ENCODE measurements at places on chromosomes 3 and 15.

DNA sequence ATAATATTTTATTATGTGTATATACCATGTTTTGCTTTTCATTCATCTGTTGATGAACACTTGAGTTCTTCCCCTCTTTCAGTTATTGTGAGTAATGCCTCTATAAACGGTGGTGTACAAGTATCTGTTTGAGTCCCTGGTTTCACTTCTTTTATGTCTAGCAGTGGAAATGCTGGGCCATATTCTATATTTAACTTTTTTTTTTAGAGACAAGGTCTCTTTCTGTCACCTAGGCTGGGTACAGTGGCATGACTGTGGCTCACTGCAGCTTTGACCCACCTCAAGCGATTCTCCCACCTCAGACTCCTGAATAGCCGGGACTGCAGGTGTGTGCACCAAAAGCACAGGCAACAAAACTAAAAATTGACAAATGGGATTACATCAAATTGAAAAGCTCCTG lies 19.9 kb downstream of the GOLM2 start:
- DNase-seq = no peak

DNA sequence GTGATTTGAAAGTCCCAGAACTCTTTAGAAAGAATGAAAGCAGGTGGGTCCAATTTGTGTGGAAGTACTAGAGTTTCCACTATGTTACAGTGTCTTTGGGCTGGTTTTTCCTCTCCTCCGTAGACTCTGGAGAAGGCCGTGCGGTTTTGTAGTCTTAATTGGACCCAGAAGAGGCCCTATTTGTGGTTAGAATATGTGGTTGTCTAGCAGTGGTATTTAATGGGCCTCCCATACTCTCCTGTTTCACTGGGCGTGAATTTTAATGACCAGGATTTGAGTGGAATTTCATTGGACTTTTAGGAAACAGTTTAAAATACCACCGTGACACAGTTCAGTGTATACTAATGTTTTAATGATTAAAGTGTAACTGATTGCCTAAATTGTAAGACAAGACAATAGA lies 182.3 kb downstream of the BBX start:
- peak; percentile 57 for DNase-seq

DNA sequence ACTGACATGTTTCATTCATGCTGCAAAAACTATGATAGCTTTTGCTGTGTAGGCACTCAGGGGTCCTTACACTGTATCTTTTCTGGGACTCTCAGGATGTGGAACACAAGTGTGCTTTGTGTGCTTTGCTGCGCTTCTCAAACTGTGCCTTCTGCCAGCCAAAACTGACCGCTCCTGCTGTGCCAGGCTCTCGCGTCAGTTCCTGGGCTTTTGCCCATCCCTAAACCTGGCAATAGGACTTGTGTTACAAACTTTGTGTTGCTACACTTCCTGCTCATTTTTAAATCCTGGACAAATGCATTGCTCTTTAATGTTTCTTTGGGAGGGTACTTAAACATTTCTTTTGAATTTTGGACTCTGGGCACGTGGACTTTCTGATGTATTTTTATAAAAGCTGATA lies 60.3 kb downstream of the DIPK2A start:
- no peak for DNase-seq

DNA sequence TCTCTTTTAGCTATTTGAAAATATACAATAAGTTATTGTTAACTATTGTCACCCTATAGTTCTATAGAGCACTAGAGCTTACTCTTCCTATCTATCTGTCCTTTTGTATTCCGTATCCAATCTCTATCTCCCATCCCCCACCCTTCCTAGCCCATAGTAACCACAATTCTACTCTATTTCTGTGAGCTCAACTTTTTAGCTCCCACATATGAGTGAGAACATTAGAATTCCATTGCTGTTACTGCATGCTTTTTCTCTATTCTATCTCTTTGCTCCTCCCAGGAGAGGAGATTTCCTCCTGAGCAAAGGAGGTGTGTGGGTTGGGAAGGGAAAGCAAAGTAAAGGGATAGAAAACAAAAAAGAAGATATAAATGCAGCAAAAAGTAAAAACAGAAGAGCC lies 105.6 kb upstream of the SLC4A7 start:
- no peak for DNase-seq

- DNase-seq = no peak
These were observed 85.8 kb downstream of the ANP32A start for GRCh38 chr15:68734881-68735280.

GRCh38 chr3:136860541-136860940 lies 1.5 kb upstream of the NCK1 start:
- no peak for DNase-seq

DNA sequence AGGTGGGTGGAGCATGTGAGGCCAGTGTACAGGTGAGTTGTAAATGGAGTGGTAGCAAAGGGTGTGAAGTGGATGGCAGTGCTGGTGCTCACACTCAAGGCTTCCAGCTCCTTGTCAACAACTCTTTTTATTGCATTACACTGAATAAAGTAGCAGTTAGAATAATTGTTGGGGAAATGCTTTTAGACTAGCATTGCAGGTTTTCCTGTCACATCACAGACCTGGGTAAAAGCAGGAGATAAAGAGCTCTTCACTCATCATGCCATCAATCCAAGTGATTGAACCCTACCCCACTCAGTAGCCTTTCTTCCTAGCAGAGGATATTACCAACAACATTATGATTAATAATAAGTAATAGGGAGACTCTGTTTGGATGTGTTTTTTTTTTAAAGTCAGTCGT lies 81.6 kb downstream of the CDIN1 start:
- DNase-seq = no peak

- DNase-seq = peak; percentile 56
These were observed 1.5 kb upstream of the SLC12A8 start for GRCh38 chr3:125213946-125214542.

GRCh38 chr15:81380668-81381067 lies 6.7 kb upstream of the TMC3 start:
- no peak for DNase-seq

DNA sequence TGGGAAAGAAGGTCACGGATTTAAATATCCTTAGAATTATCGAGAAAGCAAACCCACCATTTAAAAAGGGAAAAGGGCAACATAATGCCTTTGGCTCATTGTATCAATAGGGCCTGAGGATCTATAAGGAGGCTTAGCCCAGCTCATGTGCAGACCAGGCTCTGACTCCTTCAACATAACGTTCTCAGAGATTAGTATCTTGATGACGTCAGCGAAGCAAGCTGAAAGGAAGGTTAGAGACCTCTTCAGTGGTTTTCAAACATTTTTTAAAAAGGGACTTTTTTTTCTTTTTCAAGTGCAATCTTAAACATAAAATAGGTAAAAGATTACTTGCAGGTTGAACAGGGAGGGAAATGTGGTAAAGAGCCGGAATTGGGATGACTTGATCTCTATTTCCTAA lies 463.9 kb upstream of the ADAMTS9 start:
- DNase-seq = no peak

DNA sequence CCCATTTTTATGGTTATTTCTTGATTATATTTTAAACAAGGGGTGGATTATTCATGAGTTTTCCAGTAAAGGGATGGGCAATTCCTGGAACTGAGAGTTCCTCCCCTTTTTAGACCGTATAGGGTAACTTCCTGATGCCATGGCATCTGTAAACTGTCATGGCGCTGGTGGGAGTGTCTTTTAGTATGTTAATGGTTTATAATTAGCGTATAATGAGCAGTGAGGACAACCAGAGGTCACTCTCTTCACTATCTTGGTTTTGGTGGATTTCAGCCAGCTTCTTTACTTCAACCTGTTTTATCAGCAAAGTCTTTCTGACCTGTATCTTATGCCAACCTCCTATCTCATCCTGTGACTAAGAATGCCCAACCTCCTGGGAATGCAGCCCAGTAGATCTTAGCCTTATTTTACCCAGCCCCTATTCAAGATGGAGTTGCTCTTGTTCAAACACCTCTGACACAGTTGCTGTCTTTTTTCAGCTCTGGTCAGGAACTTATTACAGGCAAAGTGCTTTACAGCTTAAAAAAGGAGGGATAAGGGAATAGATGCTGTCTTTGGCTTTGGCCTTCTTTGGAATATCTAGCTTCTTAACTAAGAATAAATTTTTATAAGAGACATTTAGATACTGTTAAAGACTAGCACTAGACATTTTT lies 257.8 kb downstream of the CNTN4 start:
- no peak for DNase-seq

- DNase-seq = no peak
These were observed 1.0 kb downstream of the TAMM41 start for GRCh38 chr3:11845651-11846050.

DNA sequence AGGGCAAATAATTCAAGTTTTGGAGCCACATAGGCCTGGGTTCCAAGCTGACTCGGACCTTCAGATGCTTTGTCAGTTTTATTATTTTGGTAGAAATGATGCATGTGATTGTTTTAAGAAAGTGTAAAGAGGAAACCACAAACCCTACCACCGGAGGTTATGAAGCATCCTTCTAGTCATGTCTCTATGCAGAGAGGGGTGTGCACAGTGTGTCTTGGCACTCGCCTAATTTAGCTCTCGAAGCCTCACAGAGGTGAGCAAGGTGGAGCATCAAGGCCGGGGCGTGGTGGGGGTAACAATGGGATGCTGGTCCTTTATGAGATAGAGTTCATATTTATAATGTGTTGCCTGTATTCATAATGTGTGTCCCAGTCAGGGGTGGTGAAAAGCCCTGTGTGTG lies 63.7 kb upstream of the SMAD6 start:
- DNase-seq = no peak

- no peak for DNase-seq
These were observed 251.1 kb downstream of the TJP1 start for GRCh38 chr15:29570948-29571791.

DNA sequence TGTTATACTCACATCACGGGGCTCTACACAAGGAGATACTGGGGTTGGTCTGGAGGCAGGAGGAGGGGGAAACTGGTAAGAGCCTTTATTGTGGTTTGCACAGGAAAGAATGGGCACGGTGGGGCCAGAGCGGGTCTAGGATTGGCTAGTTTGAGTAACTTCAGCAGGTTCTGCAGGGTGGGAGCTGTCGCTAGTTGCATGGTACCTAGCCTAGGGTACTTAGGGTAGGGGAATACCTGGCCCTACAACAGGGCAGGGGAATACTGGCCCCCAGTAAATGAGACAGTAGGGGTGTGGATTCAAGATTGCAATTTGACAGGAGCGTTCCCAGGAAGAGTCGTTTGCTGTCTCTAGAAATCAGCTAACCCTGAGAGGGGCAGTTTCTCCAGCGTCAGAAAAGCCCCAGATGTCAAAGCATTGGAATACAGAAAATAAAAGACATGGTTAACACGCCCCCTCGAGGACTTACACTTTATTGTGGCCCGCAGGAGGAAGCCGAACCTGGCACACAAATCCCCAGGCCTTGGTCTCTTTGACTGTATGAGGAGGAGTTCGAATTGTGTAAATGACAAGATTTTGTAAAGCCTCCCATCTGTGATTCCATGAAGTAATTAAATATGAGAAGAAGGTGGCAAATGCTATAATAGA lies 32.0 kb downstream of the ST8SIA2 start:
- no peak for DNase-seq

GRCh38 chr3:142999881-143000280 lies 1.5 kb upstream of the U2SURP start:
- DNase-seq = no peak

GRCh38 chr3:65787340-65787739 lies 251.4 kb downstream of the MAGI1 start:
- no peak for DNase-seq

DNA sequence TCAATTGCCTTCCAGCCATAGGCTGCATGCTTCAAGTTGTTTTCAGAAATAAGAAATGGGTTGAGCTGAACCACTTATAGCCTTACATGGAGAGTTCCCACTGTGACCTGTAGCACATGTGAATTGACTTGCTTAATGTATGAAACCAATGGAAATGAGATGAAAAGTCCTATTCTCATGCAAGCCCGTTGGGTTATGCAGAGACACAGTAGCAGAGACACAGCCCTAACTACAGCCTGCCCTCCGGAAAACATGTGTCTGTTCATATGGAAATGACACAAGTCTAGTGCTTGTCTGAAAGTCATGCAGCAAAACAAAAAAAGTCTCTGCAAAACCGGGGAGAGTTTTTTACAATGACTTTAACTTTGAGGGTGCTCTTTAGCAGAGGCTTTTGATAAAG lies 14.5 kb downstream of the HIGD2B start:
- DNase-seq = no peak

- DNase-seq = no peak
These were observed 57.3 kb downstream of the DIPK2A start for GRCh38 chr3:144028798-144029411.

DNA sequence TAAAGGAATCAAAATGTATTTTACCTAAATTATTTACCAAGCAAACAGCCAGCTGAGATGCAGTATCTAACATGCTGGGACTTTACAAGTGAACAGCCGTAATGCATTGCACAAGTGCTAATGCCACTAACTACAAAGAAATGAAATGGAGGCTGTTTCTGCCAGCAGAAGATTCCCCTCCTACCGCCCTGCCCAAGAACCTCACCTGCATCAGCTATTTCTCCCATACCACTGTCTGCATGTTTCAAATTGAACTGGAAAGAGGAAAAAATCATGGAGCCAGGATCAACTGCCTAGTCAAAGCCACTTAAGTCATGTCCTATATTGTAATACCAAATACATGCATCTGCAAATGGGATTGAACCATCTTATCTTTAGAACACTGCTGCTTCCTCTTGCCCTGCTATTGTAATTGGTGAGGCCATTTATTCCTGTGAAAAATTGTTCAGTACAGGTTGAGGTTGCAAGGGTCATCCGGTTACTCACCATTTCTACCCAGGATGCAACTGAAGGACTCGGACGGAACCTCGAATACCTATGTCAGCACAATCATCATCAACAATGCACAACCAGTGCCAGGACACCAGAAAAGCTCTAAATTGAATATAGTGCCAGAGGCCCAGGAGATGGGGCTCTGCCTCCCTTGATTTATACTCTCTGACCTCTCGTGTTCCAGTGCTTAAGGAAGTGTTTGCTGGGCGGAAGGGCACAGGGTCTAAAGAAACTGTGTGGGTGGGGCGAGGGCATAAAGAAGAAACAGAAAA lies 27.5 kb downstream of the ANXA2 start:
- DNase-seq = no peak

GRCh38 chr15:68229386-68230156 lies at the start of gene CLN6:
Gene CLN6, minus strand, starts transcription at chr15:68229728. Its CDS starts 144 bp downstream, at chr15:68229584.
- peak; percentile 32 for DNase-seq

GRCh38 chr15:40269604-40270003 lies 13.3 kb downstream of the ANKRD63 start:
- DNase-seq = no peak

GRCh38 chr15:31197497-31198414 lies 96.2 kb upstream of the TRPM1 start:
- no peak for DNase-seq

DNA sequence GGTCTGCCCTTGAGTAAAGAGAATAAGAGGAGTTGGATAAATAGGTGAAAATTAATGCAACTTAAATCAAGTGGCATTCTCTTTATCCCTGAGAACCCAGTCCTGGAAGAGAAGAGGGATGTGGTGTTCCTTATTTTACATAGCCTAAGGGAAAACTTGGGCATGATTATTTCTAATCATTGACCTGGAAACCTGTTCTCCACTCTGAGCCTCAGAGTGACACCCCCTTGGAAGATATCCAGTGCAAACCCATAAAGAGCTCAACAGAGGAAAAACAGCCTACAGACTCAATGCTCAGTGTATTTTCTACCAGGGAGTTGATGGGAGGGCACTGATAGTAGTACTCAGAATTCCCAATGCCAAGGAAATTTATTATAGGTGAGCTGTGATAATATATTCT lies 22.0 kb downstream of the SLC15A2 start:
- no peak for DNase-seq
